Neural progenitor cell (in vitro differentiated cells): ENCODE measurements at places on chromosomes 5 and 9.

- no peak for DNase-seq
Measured at GRCh38 chr5:53045263-53045662, 56.1 kb downstream of the ITGA2 start.

GRCh38 chr5:112848116-112848811 is 12.8 kb upstream of the SRP19 start:
- DNase-seq = peak; percentile 78

DNA sequence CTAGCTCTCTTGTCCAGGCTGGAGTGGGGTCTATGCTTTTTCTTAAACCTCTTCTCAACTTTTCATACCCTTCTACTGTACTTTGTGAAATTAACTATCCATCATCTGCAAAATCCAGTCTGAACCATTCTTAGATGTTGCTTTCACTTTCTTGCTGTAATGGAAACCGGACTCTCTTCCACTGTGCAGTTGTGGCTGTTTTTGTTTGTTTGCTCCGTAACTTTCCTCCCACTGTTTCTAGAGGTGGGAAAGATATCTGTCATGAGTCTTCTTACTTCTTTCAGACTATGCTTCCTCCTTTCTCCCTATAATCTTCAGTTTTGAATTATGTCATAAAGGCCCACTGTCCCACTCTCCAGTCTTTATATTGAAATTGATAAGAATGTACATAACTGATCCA is 6.5 kb downstream of the TNPO1 start:
- no peak for DNase-seq

DNA sequence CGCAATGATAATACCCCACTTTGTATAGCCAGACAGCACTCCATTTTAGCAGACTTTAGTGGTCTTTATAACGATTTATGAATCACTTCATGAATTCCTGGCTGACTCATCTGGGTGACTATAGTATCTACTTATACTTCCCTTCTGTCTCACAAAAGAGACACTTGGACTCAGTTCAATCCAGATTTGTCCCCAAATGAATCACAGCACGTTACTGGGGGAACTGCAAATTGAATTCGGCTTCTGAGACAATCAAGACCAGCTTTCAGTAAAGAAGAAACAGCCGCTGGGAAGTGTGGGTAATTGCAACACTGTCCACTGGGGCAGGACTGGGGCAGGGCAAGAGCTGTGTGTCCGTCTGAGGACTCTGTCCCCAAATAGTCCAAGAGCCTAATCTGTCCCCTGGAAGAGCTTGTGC is 337.3 kb upstream of the RFX3 start:
- no peak for DNase-seq

- no peak for DNase-seq
Measured at GRCh38 chr5:40481241-40481640, 198.5 kb upstream of the PTGER4 start.

DNA sequence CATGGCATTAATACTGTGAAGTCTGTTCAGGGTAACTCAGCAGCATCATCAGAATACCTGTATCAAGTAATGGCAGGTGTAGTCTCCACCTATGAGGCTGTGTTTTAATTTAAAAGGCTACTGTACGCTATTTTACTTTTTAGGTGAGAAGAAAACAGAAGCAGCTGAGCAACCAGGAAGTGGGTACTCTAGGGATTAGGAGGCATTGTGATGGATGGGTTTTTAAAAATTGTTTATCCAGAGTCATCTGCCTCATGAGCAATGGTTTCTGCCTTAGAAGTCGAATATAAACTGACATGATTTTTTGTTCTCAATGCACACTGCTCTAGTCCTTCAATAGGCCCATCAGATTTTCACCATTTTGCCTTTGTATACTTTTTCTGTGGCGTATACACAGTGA is 42.6 kb downstream of the PSIP1 start:
- DNase-seq = no peak

- DNase-seq = no peak
Measured at GRCh38 chr5:147170603-147171002, 64.2 kb upstream of the STK32A start.

DNA sequence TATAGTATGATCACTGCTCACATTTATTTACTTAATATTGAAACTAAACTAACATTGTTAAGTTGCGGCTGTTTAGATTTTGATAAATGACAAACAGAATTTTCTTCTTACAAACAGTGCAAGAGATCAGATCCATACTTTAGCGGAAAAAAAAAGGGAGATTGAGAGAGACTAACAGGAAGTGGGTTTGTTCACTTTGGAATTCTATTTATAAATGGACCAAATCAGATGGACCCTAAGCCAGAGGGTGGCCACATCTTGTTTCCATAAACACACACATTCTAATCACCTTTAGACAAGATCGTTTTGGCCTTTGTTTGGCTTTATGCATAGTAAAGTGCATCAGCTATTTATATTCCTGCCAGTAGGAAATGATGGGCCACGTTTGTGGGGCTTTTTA is 381.4 kb upstream of the CD180 start:
- no peak for DNase-seq
